ENCODE measurements at places on chromosomes 7 and 10. TPM values are rescaled to one million over a fixed set of nuclear protein-coding genes. Genes with fewer than 3 reads are reported as not detected.

The SYT15B gene
- total RNA-seq, result 0.32 TPM

DNA sequence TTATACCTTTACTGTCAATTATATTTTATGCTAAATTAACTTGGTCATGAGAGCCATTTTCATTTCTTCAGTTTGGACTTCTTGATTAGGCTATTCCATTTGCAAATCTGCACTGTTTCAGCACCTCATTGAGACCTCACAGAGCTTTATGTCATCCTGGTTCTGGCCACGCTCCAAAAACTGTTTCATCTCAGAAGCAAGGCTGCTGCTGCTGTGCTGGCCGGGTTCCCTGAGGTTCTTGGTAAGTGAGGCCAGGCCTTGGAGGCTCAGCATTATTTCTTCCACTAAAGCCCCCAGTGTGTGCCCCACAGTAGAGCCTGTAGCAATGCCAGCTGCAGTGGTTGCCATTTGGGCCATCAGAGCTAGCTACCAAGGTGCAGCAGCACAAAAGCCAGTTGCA lies 7.8 kb upstream of the ZNF485 start:
- peaks cover 11% of the 10 kb centered on the region for H3K36me3 ChIP-seq
- H3K4me1 ChIP-seq, result peaks cover 35% of the 10 kb centered on the region
- no peaks in the 10 kb centered on the region for H3K27me3 ChIP-seq
- H3K4me3 ChIP-seq, result no peak overlapping the region
- DNase-seq, result no peak

- no peak overlapping the region for H3K27ac ChIP-seq
- no peak overlapping the region for H3K4me3 ChIP-seq
- no peaks in the 10 kb centered on the region for H3K36me3 ChIP-seq
- peaks cover 10% of the 10 kb centered on the region for H3K4me1 ChIP-seq
Measured at GRCh38 chr7:99677013-99677647, 2.7 kb downstream of the CYP3A5 start.

DNA sequence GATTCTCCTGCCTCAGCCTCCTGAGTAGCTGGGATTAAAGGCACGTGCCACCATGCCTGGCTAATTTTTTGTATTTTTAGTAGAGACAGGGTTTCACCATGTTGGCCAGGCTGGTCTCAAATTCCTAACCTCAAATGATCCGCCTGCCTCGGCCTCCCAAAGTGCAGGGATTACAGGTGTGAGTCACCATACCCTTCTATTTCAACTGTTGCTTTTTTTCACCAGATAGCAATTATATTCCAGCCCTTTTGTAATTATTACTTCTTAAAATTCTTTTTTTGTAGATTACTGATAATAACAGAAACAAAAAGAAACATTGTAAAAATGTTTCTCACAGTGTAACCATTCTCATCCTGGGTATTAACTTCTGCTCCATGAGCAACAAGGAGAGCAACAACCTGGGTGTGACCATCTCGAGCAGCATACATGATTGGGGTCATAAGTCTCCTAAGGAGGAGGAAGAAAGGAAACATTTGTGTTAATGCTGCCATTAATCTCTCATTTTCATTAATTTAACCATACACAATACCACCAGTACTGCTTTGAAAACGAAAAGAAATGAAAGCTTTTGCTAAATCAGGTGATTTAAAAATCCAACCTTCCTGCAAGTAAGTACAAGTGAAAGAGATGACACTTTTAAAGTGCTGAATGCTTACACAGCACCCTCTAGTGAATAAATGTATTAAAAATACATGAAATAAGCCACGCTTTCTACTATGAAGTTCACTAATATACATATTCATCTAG lies 41.8 kb downstream of the ASZ1 start:
- H3K27ac ChIP-seq, result no peak overlapping the region
- H3K4me3 ChIP-seq, result no peak overlapping the region
- no peaks in the 10 kb centered on the region for H3K4me1 ChIP-seq
- no peaks in the 10 kb centered on the region for H3K36me3 ChIP-seq
- DNase-seq, result no peak
